RWPE2 (cell line): ENCODE measurements at places on chromosomes 1 and 21.
A peak's percentile ranks its signal among the peaks of the same experiment; 100 is the strongest.

- H3K27ac ChIP-seq: no peak overlapping the region
- no peaks in the 10 kb centered on the region for H3K4me1 ChIP-seq
- H3K27me3 ChIP-seq: no peaks in the 10 kb centered on the region
- H3K36me3 ChIP-seq: no peaks in the 10 kb centered on the region
- no peak overlapping the region for H3K4me3 ChIP-seq
- no peak for DNase-seq
Observed at GRCh38 chr1:244174922-244175521, 123.9 kb downstream of the ZBTB18 start.

GRCh38 chr1:222464841-222465210, 83.1 kb downstream of the HHIPL2 start:
- no peaks in the 10 kb centered on the region for H3K36me3 ChIP-seq
- no peaks in the 10 kb centered on the region for H3K27me3 ChIP-seq
- H3K4me3 ChIP-seq: peak overlapping the region; percentile 29

- H3K4me1 ChIP-seq: peaks cover 57% of the 10 kb centered on the region
- no peaks in the 10 kb centered on the region for H3K27me3 ChIP-seq
- no peak overlapping the region for H3K4me3 ChIP-seq
- H3K27ac ChIP-seq: peak overlapping the region; percentile 53
Observed at GRCh38 chr1:19449454-19450228, 35.7 kb downstream of the CAPZB start.

GRCh38 chr1:183991348-183991747, 46.2 kb downstream of the COLGALT2 start:
- no peaks in the 10 kb centered on the region for H3K36me3 ChIP-seq
- no peak overlapping the region for H3K4me3 ChIP-seq
- no peak for DNase-seq
- H3K27me3 ChIP-seq: no peaks in the 10 kb centered on the region
- H3K27ac ChIP-seq: no peak overlapping the region
- H3K4me1 ChIP-seq: no peaks in the 10 kb centered on the region

DNA sequence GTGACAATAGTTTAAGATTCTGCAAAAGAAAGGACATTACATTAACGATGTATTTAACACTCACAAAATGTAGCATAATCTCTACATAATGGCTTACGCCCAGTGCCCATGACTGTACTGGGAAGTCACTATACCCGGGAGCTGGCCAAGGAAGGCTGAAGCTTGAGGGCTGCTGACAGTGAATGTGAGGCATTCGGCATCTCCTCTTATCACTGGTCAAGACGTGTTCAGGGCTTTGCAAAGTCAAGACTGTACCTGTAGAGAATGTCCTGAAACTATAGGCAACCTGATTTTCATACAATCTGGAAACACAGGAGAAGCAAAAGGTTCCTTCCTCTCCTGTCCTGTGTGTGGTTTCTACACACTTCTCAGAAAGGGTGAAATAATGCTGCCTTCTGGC, 12.7 kb upstream of the IFNGR2 start:
- H3K36me3 ChIP-seq: no peaks in the 10 kb centered on the region
- no peak overlapping the region for H3K4me3 ChIP-seq
- H3K27me3 ChIP-seq: no peaks in the 10 kb centered on the region
- peak overlapping the region; percentile 14 for H3K27ac ChIP-seq
- DNase-seq: no peak

DNA sequence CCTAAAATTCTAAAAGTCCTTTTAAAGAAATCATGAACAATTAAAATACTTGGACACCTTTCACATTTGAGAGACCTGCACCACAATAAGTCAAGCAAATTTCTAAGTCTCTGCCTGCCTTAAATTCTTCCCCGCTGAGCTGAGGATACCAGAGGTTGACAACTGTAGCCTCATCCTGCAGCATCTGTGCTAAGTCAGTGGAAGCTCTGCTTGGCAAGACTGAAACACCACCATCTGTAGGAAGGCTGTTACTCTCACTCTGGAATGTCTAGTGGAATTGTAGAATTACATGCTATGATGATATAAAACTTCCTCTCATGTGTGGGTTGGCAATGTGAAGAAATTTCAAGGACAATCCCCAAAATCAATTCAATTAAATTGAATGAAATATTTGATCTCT, 1756.5 kb downstream of the NCAM2 start:
- H3K4me3 ChIP-seq: no peak overlapping the region
- H3K36me3 ChIP-seq: no peaks in the 10 kb centered on the region
- DNase-seq: no peak
- no peaks in the 10 kb centered on the region for H3K27me3 ChIP-seq
- H3K4me1 ChIP-seq: no peaks in the 10 kb centered on the region

DNA sequence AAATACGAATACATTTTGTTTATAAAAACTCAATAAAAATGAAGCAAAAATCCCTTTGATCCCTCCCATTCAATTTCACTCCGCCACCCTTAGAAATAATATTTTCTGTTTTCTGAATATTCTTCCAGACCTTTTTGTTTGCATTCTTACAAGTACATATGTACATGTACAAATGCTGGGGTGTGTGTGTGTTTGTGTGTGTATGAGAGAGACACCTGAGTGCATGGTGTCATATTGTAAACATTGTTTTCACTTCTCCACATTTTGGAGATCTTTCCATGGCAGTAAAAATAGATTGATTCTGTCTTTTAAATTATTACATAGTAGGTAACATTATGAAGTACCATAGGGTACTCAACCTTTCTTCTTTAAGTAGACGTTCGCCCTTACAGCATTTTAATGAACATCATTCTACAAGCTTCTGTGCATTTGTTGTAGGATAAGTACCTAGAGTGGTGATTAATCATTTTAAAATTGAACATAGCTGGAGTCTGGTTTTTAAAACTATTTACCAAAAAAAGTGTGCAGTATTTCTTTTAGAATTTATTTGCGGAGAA, 1.3 kb upstream of the MPC2 start:
- H3K27me3 ChIP-seq: no peaks in the 10 kb centered on the region
- peak overlapping the region; percentile 66 for H3K4me3 ChIP-seq
- DNase-seq: no peak
- H3K27ac ChIP-seq: peak overlapping the region; percentile 87
- peaks cover 12% of the 10 kb centered on the region for H3K4me1 ChIP-seq

- H3K27me3 ChIP-seq: no peaks in the 10 kb centered on the region
- H3K4me1 ChIP-seq: no peaks in the 10 kb centered on the region
- no peak overlapping the region for H3K4me3 ChIP-seq
- DNase-seq: no peak
- H3K36me3 ChIP-seq: no peaks in the 10 kb centered on the region
Observed at GRCh38 chr1:217585577-217585976, 45.3 kb downstream of the GPATCH2 start.

DNA sequence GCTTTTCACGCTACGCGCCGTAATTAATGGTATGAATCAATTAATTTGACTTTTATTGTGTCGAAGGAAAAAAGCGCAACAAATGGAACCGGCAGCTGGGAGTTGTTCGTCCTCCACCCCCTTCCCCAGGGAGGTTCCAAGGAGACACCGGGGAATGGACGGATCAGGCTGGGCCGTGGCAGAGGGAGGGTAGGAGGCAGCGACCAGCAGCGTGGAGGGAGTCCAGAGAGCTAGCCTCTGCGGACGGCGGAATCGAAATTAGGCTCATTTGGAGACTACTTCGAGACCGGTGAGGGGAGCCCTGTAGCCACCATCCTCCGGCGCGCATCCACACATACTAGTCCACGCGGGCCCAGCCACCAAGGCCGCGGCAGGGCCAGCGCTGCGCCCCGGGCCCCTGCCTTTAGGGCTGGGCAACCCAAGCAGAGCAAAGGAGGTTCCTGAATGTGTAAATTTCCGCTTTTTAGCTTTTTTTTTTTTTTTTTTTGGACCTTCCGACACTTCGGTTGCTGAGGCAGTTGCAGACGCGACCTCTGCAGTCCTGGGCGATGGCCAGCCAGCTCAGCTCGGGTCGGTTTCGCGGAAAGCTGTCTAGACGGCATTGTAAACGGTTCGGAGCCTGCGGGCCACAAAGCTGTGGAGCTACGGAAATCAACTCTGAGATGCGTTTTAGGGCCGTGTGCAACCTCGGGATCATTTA, 2.2 kb upstream of the FOXD3 start:
- no peaks in the 10 kb centered on the region for H3K36me3 ChIP-seq
- H3K4me3 ChIP-seq: no peak overlapping the region
- H3K4me1 ChIP-seq: no peaks in the 10 kb centered on the region
- H3K27ac ChIP-seq: no peak overlapping the region

DNA sequence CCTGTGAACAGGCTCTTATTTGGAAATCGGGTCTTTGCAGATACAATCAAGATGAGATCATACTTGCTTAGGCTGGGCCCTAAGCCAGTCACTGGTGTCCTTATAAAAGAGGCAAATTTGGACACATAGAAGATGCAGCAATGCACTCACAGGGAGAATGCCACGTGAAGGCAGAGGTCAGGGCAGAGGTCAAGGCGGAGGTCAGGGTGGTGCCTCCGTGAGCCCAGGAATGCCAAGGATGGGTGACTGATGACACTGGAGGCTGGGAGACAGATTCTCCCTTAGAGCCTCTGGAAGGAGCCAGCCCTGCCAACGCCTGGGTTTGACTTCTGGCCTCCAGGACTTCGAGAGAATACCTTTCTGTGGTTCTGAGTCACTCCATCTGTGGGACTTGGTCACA, 22.8 kb upstream of the C1orf174 start:
- no peaks in the 10 kb centered on the region for H3K36me3 ChIP-seq
- DNase-seq: no peak
- no peak overlapping the region for H3K27ac ChIP-seq
- H3K4me3 ChIP-seq: no peak overlapping the region

GRCh38 chr1:15031251-15031933, 122.2 kb upstream of the TMEM51 start:
- no peak overlapping the region for H3K27ac ChIP-seq
- H3K4me3 ChIP-seq: no peak overlapping the region
- no peak for DNase-seq
- H3K36me3 ChIP-seq: no peaks in the 10 kb centered on the region
- no peaks in the 10 kb centered on the region for H3K27me3 ChIP-seq

GRCh38 chr1:189962181-189962580, 515.5 kb downstream of the BRINP3 start:
- no peak for DNase-seq
- no peaks in the 10 kb centered on the region for H3K36me3 ChIP-seq
- no peaks in the 10 kb centered on the region for H3K4me1 ChIP-seq
- H3K4me3 ChIP-seq: no peak overlapping the region
- H3K27me3 ChIP-seq: no peaks in the 10 kb centered on the region
- no peak overlapping the region for H3K27ac ChIP-seq

GRCh38 chr1:3673381-3674099, 21.2 kb downstream of the TP73 start:
- no peak for DNase-seq
- no peaks in the 10 kb centered on the region for H3K27me3 ChIP-seq
- H3K27ac ChIP-seq: no peak overlapping the region
- H3K4me1 ChIP-seq: peaks cover 11% of the 10 kb centered on the region

DNA sequence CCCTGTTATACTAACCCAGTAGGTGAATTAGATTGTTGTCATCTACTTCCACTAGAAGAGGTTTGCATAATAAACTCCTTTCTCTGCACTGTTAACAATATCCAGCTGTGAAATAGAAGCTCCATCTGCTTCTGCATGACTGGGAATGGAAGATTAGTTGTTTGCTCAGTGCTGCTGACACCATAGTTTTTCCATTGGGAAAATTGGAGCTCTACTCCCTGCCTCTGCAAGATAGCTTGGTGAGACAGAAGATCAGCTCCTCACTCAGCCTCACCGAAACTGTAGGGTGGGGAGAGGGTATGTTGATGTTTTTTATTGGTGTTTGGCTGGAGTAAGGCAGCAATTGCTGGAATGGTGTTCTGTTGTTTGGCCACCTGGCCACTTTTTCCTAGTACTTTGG, 331.6 kb upstream of the ADAMTS5 start:
- H3K36me3 ChIP-seq: no peaks in the 10 kb centered on the region
- no peak overlapping the region for H3K27ac ChIP-seq
- no peak for DNase-seq
- H3K4me1 ChIP-seq: no peaks in the 10 kb centered on the region
- H3K4me3 ChIP-seq: no peak overlapping the region

DNA sequence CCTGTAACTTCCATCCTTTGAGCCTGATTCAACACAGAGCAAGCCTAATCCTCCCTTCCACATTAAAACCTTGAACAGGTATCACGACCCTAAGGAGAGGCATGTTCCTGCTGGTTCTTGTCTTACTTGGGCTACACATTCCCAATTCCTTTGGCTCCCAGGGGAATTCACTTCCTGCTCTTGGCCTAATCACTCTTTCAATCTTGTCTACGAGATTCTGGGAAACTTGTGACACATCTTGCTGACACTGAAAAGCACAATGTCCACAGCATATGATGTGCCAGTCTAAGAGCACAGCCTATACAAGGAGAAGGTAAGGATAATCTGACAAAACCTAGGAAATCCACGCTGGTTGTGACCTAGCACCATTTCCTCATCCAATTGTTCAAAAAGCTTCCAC, 163.9 kb downstream of the GABPA start:
- H3K27me3 ChIP-seq: no peaks in the 10 kb centered on the region
- H3K27ac ChIP-seq: peak overlapping the region; percentile 17
- peaks cover 3% of the 10 kb centered on the region for H3K4me1 ChIP-seq
- H3K36me3 ChIP-seq: peaks cover 66% of the 10 kb centered on the region

DNA sequence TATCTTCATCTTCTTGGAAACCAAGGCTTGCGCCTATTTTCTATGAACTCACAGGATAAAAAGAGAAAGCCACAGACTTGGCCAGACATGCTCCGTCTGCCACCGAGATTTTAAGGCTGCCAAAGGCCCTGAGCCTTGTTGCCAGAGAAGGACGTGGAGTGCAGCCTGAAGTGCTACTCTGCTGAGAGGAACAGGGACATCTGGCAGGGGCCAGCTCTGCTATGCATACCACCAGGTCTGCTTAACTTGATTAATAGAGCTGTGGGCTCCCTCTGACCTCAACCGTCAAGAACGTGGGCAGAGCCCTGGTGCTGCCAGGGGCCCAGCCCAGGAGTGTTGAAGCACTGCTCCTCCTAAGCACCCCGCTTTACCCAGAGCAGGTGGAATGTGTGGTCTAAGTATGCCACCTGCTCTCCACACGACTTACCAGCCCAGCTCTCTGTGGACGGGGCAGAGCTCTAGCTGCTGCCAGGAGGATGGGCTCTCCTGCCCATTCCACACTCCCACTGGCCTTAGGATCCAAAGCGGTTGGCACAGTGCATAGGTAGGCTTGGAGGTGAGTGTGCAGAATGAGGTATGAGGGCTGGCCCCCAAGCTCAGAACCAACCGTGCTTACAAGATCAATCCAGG, 10.6 kb downstream of the HCRTR1 start:
- H3K27ac ChIP-seq: no peak overlapping the region
- H3K27me3 ChIP-seq: no peaks in the 10 kb centered on the region
- no peak for DNase-seq
- no peaks in the 10 kb centered on the region for H3K4me1 ChIP-seq
- peaks cover 37% of the 10 kb centered on the region for H3K36me3 ChIP-seq

GRCh38 chr1:152743371-152744145, 14.3 kb upstream of the KPRP start:
- DNase-seq: peak; percentile 85
- H3K4me3 ChIP-seq: no peak overlapping the region
- H3K27me3 ChIP-seq: no peaks in the 10 kb centered on the region
- no peaks in the 10 kb centered on the region for H3K36me3 ChIP-seq
- H3K27ac ChIP-seq: peak overlapping the region; percentile 67

DNA sequence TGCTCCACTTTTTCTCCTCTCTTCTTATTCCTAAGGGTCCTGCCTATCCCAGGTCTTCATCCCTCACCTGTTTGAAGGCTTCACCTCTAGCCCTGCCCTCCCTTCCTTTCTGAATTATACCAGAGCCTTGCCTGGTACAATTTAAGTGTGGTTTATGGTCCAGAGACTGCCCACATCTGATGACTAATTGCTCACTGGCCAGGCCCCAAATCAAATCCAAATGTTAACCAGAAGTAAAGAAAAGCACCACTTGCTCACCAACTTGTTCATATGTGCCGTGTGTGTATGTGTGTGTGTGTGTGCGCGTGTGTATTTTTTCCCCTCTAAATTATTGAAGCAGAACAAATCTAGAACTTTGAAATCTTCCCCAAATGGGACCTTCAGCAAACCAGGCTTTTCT, 26.4 kb downstream of the MYOM3 start:
- H3K4me1 ChIP-seq: no peaks in the 10 kb centered on the region
- no peaks in the 10 kb centered on the region for H3K36me3 ChIP-seq
- H3K27ac ChIP-seq: no peak overlapping the region
- no peak for DNase-seq
